ENCODE measurements at places on chromosomes 11 and 22.

DNA sequence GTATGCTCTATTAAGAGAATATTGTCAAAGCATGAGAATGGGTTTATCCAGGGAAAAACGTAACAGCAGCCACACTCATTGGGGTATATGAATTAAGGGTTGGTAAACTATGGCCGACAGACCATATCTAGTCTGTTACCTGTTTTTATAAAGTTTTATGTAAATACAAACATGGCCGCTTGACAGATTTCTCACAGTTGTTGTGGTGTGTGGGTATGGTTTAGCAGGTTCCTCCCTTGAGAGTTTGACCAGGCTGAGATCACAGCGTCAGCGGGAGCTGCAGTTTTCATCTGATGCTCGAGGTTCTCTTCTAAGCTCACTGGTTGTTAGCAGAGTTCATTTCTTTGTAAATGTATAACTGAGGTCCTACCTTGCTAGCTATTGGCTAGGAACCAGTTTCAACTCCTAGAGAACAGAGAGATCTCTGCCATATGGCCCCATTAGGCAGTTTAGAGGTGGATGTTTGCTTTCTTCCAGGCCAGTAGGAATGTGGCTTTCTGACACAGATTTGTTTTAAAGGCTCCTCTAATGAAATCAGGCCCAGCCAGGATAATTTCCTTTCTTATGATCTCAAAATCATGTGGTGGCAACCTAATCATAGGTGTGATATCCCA lies 45.5 kb upstream of the GRIK4 start:
- H3K4me3 ChIP-seq: no peak overlapping the region
- no peaks in the 10 kb centered on the region for H3K27me3 ChIP-seq
- no peaks in the 10 kb centered on the region for H3K4me1 ChIP-seq
- H3K27ac ChIP-seq: no peak overlapping the region
- H3K36me3 ChIP-seq: no peaks in the 10 kb centered on the region
- no peak for DNase-seq

- H3K27me3 ChIP-seq: no peaks in the 10 kb centered on the region
- H3K4me3 ChIP-seq: no peak overlapping the region
- H3K27ac ChIP-seq: no peak overlapping the region
- H3K4me1 ChIP-seq: no peaks in the 10 kb centered on the region
- no peak for DNase-seq
Observed at GRCh38 chr11:122344215-122344614, 228.2 kb upstream of the BLID start.

GRCh38 chr22:31530823-31531195 lies 34.5 kb downstream of the SFI1 start:
- no peaks in the 10 kb centered on the region for H3K27me3 ChIP-seq
- H3K27ac ChIP-seq: no peak overlapping the region
- H3K4me1 ChIP-seq: peaks cover 22% of the 10 kb centered on the region
- DNase-seq: no peak

DNA sequence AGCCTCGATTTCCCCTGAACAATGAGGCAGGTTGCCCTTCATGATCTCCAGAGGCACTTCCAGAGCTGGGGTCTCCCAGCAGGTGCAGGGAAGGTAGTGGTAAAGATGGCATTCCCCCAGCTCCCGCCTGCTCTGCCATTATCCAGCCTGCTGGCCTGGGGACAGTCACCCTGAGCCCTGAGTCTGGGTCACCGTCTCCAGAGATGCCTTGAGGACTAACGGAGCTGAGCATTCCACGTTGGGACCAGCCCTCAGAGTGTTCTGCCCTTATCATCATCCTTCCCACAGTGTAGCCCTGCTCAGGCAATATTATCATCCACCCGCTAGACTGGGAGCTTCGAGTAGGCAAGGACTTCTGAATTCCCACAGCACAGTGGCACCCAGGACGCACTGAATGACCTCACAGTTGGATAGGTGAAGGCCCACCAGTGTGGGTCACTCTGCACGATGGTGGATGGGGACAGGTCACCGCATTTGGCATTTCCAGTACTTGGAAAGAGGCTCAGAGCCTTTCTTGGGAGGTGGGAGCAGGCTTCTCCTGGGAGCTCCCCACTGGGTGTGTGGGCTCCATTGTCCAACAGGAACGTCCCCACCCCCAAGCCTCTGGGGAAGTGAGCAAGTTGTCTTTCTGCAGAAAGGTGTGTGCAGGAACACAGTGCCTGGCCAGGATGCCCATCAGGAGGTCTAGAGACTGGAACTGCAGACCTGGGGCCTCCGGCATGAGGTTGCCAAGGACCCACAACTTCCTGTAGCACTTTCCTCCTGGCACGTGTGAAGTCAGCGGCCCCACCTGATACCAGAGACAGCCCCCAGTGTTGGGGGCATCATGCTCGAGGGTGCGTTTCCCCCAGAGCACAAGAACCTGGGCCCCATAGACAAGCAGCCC lies 51.4 kb upstream of the WNT7B start:
- no peak for DNase-seq
- H3K36me3 ChIP-seq: no peaks in the 10 kb centered on the region
- H3K27ac ChIP-seq: no peak overlapping the region
- peaks cover 19% of the 10 kb centered on the region for H3K27me3 ChIP-seq
- H3K4me3 ChIP-seq: no peak overlapping the region
- H3K4me1 ChIP-seq: no peaks in the 10 kb centered on the region

DNA sequence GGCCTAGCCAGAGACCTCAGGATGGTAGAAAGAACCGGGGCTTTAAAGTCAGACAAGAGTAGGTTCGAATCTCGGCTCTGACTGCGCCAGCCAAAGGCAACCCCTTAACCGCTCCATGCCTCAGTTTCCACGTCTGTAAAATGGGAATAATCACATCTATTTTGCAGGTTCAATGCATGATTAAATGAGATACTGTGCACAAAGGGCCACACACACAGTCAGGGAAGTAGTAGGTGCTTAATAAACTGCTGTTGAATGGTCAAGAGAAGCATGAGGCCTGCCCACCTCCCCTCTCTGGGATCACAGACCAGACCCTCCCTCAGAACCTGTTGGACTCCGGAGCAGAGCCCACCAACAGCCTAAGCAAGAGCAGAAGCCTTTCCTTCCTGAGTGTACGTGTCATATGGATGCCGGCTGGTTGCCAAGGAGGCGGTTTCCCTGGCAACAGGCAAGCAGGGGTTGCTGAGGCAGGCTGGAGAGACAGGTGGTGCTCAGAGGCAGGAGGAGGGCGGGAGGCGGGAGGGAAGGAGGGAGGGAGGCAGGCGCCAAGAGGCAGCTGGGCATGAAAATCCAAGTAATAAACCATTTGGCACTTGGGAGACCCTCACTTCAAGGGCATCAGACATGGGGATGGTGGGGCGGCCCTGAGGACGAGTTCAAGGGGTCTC lies 43.9 kb downstream of the NFAM1 start:
- DNase-seq: no peak
- no peak overlapping the region for H3K4me3 ChIP-seq
- no peaks in the 10 kb centered on the region for H3K4me1 ChIP-seq
- H3K27ac ChIP-seq: no peak overlapping the region
- no peaks in the 10 kb centered on the region for H3K27me3 ChIP-seq
- H3K36me3 ChIP-seq: no peaks in the 10 kb centered on the region

- H3K4me3 ChIP-seq: no peak overlapping the region
- H3K27me3 ChIP-seq: no peaks in the 10 kb centered on the region
- no peak for DNase-seq
- no peaks in the 10 kb centered on the region for H3K4me1 ChIP-seq
Observed at GRCh38 chr22:47396105-47396504, 633.7 kb downstream of the TBC1D22A start.
